ENCODE measurements at places on chromosomes 1 and 21.
A peak's percentile ranks its signal among the peaks of the same experiment; 100 is the strongest.

GRCh38 chr1:173914366-173914871, 2.7 kb downstream of the SERPINC1 start:
- no peak for DNase-seq

- DNase-seq, result no peak
Observed at GRCh38 chr1:110675060-110675791, 486 bp upstream of the KCNA3 start.

DNA sequence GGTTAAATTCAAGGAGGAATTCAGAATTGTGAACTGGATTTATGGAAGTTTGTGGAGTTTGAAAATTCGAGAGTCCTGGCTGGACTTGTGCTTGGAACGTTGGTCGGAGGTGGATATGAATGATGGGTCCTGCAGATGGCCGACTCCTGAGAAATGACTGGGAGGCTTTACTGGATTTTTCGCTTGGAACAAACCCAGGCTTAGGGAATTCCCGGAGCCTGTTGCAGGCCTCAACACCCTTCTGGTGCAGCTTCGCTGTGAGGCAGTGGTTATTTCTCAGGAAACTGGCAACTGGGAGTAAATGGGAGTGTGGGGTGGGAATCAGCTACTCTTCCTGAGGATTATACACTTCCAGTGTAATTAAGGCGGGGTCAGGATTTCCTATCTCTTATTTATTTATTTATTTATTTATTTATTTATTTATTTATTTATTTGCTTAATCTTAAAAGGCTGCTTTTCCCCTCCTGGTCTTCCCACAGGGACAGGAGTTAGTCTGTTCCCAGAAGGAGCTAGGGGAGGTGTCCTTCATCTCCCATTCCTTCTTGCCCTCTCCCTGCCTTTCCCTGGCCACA, 21.1 kb downstream of the MAPKAPK2 start:
- no peak for DNase-seq

- no peak for DNase-seq
Observed at GRCh38 chr1:231059566-231060193, 19.6 kb upstream of the FAM89A start.

DNA sequence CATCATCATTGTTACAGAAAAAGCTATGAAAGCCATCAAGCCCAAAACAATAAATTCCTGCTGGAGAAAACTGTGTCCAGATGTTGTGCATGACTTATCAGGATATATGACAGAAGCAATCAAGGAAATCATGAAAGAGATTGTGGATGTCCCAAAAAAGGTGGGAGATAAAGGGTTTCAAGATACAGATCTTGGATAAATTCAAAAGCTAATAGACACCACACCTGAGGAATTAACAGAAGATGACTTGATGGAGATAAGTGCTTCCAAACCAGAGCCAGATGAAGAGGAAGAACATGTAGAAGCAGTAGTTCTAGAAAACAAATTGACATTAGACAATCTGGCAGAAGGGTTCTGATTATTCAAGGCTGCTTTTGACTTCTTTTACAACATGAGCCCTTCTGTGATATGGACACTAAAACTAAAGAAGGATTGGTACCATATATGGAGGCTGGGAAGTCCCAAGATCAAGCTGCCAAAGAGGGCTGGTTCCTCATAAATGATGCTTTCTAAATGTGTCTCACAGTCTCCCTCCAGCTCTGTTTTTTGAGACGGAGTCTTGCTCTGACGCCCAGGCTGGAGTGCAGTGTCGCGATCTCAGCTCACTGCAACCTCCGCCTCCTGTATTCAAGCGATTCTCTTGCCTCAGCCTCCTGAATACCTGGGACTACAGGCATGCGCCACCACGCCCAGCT, 32.1 kb upstream of the LRIG2 start:
- no peak for DNase-seq

GRCh38 chr1:31954607-31955283, 16.6 kb upstream of the PTP4A2 start:
- no peak for DNase-seq

DNA sequence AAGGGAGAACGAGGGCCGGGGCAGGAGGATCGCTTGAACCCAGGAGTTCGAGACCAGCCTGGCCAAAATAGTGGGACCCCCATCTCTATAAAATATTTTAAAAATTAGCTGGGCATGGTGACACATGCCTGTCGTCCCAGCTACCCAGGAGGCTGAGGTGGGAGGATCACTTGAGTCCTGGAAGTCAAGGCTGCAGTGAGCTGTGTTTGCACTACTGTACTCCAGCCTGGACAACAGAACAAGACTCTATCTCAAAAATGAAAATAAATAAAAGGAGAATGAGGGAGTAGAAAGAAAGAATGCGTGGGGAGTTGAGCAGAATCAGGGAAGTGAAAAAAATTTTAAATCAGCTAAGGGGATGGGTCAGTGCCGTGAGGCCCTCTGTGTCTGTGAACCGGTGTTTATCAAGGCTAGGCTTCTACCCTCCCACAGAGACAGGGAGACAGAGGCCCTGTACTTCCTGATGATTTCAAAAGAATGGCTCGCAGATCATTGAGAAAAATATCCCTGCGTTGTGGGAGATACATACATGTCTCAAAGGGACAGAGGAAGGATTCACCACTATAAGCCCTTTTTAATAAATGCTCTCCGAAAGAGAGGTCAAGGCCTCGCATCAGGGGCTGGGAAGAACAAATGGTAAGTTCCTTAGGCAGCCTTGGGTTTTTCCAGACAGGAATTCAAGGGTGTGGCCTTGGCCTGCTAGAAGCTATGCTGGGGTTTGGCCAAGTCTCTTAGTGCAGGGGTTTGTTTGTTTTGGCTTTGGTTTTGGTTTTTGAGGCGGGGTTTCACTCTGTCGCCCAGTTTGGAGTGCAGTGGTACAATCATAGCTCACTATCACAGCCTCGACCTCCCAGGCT, 20.7 kb downstream of the IL10RB start:
- DNase-seq, result no peak

DNA sequence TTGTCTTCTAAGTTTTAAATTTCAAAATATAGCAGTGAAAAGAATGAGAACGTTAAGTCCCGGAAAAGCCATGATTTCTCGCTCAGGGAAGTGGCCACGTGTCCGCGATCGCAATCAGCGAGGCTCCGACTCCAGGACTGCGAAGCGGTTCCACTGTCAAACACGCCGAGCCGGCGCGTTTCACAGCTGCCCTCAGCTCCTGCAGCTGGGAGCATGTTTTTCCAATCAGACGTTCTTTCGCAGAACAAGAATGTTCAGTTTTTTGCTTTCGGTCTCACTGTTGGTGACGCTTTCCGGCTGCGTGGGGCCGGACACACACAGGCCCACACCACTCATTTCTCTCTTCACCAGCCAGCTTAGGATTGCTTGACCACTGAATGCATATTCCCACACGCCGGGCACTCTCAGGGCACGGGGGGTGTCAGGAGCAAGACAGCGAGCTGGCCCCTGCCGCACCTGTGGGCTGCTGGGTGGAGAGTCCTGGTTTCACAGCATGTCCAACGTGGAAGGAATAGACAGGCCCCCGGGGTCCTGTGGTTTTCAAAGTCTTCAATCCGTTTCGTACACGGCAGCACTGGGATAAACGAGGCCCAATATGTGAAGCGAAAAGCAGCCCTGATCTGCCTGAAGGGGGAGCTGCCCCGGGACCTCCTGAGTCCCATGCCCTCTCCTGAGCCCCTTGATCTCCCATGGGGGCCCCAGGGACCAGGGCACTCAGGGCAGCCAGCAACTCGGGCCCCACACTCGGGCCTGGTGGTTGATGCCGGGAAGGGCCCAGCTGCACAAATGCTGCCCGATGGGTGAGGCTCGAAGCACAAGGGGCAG, 47.3 kb upstream of the COL18A1 start:
- no peak for DNase-seq

GRCh38 chr1:29090937-29091618, 32.6 kb downstream of the TMEM200B start:
- no peak for DNase-seq

- no peak for DNase-seq
Observed at GRCh38 chr1:147902253-147902845, at the start of gene GJA8. Gene GJA8, plus strand, starts transcription at chr1:147902795. Its CDS starts 5,161 bp downstream, at chr1:147907956.

DNA sequence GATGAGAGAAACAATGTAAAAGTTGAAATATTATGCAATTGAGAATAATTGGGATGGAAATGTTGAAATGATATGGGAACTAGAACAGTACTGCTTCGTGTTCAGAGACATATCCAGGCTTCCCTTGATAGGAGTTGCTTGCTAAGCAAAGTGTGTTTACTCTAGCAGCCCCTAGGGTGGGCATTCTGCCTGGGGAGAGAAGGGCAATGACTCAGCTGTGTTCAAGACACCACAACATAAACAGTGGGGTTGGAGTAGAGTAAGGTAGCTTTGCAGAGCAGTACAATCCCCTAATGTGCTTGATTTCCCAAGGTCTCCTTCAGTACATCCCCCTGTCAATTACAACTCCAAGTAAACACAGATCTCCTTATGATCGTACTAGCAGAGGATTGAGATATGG, 4.8 kb upstream of the PCNX2 start:
- no peak for DNase-seq

DNA sequence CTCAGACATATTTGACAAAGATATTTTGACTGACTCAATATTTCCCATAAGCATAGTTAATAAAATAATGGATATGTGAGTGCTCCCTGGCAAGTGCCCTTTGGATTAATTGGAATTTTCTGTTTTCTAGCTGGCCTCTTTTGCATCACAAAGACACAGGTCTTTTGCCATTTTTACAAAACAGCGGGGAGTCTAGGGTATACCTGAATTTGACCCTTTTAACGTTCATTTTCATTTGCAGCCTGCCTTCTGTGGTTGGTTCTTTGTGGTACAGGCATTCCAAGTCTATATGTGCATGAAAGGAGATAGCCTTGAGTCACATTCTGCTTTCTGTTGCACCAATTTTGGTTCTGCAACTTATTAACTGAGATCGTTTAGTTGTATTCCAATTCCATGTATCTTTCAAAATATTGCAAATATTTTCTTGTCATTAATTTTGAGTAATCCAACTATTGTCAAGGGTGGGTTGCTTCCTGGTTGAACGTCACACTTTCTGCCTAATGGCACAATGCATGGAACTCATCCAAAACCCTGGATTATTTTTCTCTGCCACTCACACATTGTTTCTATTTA, 171.7 kb downstream of the CRB1 start:
- DNase-seq, result no peak

GRCh38 chr1:156673387-156674121, 3.7 kb downstream of the NES start:
- DNase-seq, result no peak

DNA sequence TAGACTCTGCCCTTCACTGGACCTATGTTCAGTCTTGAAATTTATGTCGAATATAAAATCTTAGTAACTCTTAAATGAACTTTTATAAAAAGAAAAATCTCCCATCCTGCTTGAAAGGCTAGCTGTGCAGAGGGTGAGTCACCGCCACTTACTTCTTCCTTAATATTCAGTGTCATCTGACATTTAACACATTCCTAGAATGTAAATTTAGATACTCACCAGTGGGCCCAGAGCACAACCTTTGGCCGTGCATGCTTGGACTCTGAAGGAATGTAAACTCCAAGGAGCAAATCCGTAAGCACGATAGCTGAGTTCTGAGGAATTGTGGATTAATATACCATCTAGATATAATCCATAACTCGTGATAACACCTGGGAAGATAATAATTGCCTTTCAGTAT, 403.3 kb downstream of the KCTD3 start:
- DNase-seq, result no peak

- DNase-seq, result no peak
Observed at GRCh38 chr1:5562769-5563168, 429.5 kb downstream of the NPHP4 start.

- no peak for DNase-seq
Observed at GRCh38 chr1:28050776-28051175, 37.6 kb downstream of the EYA3 start.

- no peak for DNase-seq
Observed at GRCh38 chr1:174809755-174810280, 189.9 kb upstream of the CACYBP start.

GRCh38 chr1:34073028-34073695, 91.9 kb downstream of the CSMD2 start:
- no peak for DNase-seq

DNA sequence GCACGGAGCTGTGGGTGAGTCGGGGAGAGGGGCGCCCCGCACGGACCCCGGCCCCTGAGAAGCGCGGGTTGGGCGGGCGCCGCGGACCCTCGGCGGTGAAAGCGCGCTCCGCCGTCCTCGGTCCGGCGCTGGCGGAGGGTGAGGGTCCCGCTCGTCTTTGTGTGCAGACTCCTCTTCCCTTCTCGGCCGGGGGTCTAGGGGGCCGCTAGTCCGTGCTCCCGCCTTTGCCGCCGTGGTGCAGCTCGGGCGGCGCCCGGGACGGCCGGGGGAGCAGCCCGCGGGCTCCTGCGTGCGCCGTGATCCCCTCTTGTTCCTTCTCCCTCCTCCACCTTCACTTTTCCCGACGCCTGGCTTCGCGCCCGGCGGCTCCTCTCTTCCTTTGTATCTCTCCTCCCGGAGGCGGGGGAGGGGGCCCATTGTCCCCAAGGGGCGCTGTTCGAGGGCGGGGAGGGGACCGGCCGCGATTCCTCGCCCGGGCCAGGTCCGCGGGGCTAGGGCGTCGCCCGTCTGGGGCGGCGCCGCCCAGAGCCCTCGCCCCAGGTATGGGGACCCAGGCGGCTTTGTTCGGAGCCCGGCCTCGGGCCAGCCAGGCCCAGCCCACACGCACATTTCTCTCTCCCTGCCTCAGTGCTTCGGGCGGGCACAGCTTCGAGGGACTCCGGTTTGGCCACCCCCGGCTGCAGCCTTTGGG, 519 bp downstream of the FNBP1L start:
- DNase-seq, result no peak

GRCh38 chr1:24759492-24759891, 14.2 kb downstream of the CLIC4 start:
- no peak for DNase-seq

DNA sequence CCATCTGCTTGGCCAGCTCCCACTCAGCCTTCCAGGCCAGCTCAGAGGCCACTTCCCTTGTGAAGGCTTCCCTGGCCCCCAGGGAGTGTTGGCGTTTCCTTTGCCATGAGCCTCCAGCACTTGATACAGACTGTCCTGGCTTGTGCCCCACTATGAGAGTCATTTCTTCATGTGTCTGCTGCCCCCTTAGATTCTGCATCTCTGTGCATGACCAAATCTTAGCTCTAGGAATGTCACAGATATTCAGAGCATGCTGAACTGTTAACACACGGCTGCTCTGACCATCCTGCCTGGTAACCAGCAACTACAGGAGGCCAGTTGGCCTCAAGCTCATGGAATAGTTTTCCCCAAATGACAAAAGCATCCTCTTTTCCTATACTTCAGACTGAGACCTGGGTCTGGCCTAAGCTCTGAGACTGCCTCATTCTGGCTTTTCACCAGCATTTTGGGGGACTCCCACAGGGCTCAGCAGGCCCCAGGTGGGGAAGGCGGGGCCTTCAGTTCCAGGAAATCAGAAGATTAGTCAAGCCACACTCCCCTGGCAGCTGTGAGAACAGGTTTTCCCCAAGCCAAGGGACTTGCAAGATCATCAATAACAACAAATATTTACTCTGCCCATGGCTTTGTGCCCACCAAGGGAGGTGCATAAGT, 182.6 kb upstream of the EDN2 start:
- peak; percentile 72 for DNase-seq

DNA sequence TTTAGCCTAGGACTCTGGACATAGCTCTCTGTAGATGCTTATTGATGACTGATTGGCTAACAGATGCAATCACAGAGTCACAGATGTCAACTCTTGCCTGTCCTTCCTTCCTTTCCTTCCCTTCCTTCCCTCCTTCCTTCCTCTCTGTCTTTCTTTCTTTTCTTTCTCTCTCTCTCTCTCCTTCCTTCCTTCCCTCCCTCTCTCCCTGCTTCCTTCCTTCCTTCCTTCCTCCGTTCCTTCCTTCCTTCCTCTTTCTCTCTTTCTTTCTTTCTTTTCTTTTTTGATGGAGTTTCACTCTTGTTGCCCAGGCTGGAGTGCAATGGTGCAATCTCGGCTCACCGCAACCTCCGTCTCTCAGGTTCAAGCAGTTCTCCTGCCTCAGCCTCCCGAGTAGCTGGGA, 106.1 kb downstream of the KIF26B start:
- no peak for DNase-seq

GRCh38 chr1:168288311-168289052, 7.8 kb downstream of the TBX19 start:
- no peak for DNase-seq

Measured in activated CD4-positive, alpha-beta T cell treated with anti-CD3 and anti-CD28 coated beads, Interleukin-2, amount 50 U/mL, for 24 hours (primary cell).